Fibroblast of the aortic adventitia (primary cell): ENCODE measurements at places on chromosomes 16 and 17. TPM values are rescaled to one million over a fixed set of nuclear protein-coding genes. Genes with fewer than 3 reads are reported as not detected.

Gene ASPA
- 1.9 and 9.7 TPM in 2 replicates for total RNA-seq

Gene CLEC18A
- total RNA-seq: 0.27 TPM in 1 of 2 replicates, not detected in the other

Gene ADAD2
- not detected in 2 replicates for total RNA-seq

Gene KAT2A
- 8.5 and 13.7 TPM in 2 replicates for total RNA-seq

Gene ABCA10
- 2.8 and 7.5 TPM in 2 replicates for total RNA-seq

Gene ACSM5
- not detected in 2 replicates for total RNA-seq

Gene CDR2L
- total RNA-seq: 11.8 and 15.3 TPM in 2 replicates

Gene OR4D1
- total RNA-seq: not detected in 2 replicates

Gene PIK3R6
- 0.16 TPM in 1 of 2 replicates, not detected in the other for total RNA-seq

Gene PIPOX
- 1.8 and 3.0 TPM in 2 replicates for total RNA-seq

Gene DDX5
- total RNA-seq: 302 and 859 TPM in 2 replicates

Gene AGRP
- total RNA-seq: not detected in 2 replicates

Gene TVP23A
- total RNA-seq: not detected in 2 replicates

Gene TBC1D3G
- not detected in 2 replicates for total RNA-seq

Gene TCAP
- total RNA-seq: 0.36 and 0.49 TPM in 2 replicates

Gene SLC46A1
- 2.0 and 7.9 TPM in 2 replicates for total RNA-seq

Gene UMOD
- not detected in 2 replicates for total RNA-seq

Gene EPX
- total RNA-seq: not detected in 2 replicates

Gene MAPT
- total RNA-seq: 0.54 and 1.9 TPM in 2 replicates

Gene ERN1
- 11.6 and 13.3 TPM in 2 replicates for total RNA-seq

Gene TMIGD1
- total RNA-seq: not detected in 2 replicates

Gene NRN1L
- not detected in 2 replicates for total RNA-seq

Gene FAHD1
- 36.7 and 204 TPM in 2 replicates for total RNA-seq

Gene MYH1
- 0.08 TPM in 1 of 2 replicates, not detected in the other for total RNA-seq

Gene BCKDK
- total RNA-seq: 16.9 and 39.5 TPM in 2 replicates

Gene CACNG4
- total RNA-seq: not detected in 2 replicates

Gene SPN
- not detected in 2 replicates for total RNA-seq

Gene HAS3
- total RNA-seq: 0.81 TPM in 1 of 2 replicates, not detected in the other

Gene HOXB1
- not detected in 2 replicates for total RNA-seq

Gene OXLD1
- 20.7 and 22.2 TPM in 2 replicates for total RNA-seq

Gene UTP4
- total RNA-seq: 19.5 and 29.3 TPM in 2 replicates

Gene SMPD3
- not detected in 2 replicates for total RNA-seq

Gene GLG1
- total RNA-seq: 119 and 188 TPM in 2 replicates

Gene HBA2
- total RNA-seq: not detected in 2 replicates

Gene NLRC3
- not detected in 2 replicates for total RNA-seq

Gene DECR2
- total RNA-seq: 6.1 and 8.1 TPM in 2 replicates

Gene CES1
- total RNA-seq: 0.09 TPM in 1 of 2 replicates, not detected in the other

Gene TSPAN10
- total RNA-seq: 2.7 and 4.5 TPM in 2 replicates
